ENCODE measurements at places on chromosomes 2 and 18. TPM values are rescaled to one million over a fixed set of nuclear protein-coding genes. Genes with fewer than 3 reads are reported as not detected.

- DNase-seq: no peak
- no peak overlapping the region for H3K4me3 ChIP-seq
- H3K4me1 ChIP-seq: peaks cover 31% of the 10 kb centered on the region
- peak overlapping the region; percentile 67 for H3K27ac ChIP-seq
- peaks cover 24% of the 10 kb centered on the region for H3K36me3 ChIP-seq
Measured at GRCh38 chr2:226971770-226972169, 135.9 kb downstream of the RHBDD1 start.

- no peak for DNase-seq
- no peaks in the 10 kb centered on the region for H3K36me3 ChIP-seq
- H3K27ac ChIP-seq: no peak overlapping the region
- no peak overlapping the region for H3K4me3 ChIP-seq
- H3K4me1 ChIP-seq: peaks cover 6% of the 10 kb centered on the region
Measured at GRCh38 chr2:64837925-64838641, 151.1 kb upstream of the SLC1A4 start.

- DNase-seq: no peak
- H3K4me1 ChIP-seq: peaks cover 29% of the 10 kb centered on the region
- no peak overlapping the region for H3K27ac ChIP-seq
- H3K4me3 ChIP-seq: no peak overlapping the region
- peaks cover 3% of the 10 kb centered on the region for H3K27me3 ChIP-seq
Measured at GRCh38 chr18:58300867-58301266, 256.8 kb downstream of the NEDD4L start.

DNA sequence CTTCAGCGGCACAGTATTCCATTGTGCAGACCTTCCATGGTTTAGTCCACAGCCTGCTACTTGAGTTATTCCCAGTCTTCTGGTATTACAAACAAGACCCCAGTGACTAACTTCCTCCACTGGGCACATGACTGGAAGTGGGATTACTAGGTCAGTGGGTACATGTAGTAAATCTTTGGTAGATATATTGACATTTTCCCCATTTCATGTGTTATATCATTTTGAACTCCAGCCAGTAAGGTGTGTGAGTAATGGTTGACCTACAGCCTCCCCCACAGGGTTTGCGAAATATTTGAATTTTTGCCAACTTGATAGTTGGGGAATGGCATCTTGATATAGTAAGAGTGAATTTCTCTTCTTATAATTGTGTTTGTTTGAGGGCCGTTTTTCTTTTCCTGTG lies 58.8 kb downstream of the RNF144A start:
- no peak overlapping the region for H3K4me3 ChIP-seq
- H3K27ac ChIP-seq: no peak overlapping the region
- H3K36me3 ChIP-seq: peaks cover 45% of the 10 kb centered on the region
- H3K4me1 ChIP-seq: peaks cover 13% of the 10 kb centered on the region
- H3K27me3 ChIP-seq: no peaks in the 10 kb centered on the region

GRCh38 chr2:178227187-178227586 lies 32.9 kb downstream of the OSBPL6 start:
- H3K4me3 ChIP-seq: no peak overlapping the region
- H3K27me3 ChIP-seq: peaks cover 5% of the 10 kb centered on the region
- no peak overlapping the region for H3K27ac ChIP-seq
- H3K4me1 ChIP-seq: no peaks in the 10 kb centered on the region
- DNase-seq: no peak

DNA sequence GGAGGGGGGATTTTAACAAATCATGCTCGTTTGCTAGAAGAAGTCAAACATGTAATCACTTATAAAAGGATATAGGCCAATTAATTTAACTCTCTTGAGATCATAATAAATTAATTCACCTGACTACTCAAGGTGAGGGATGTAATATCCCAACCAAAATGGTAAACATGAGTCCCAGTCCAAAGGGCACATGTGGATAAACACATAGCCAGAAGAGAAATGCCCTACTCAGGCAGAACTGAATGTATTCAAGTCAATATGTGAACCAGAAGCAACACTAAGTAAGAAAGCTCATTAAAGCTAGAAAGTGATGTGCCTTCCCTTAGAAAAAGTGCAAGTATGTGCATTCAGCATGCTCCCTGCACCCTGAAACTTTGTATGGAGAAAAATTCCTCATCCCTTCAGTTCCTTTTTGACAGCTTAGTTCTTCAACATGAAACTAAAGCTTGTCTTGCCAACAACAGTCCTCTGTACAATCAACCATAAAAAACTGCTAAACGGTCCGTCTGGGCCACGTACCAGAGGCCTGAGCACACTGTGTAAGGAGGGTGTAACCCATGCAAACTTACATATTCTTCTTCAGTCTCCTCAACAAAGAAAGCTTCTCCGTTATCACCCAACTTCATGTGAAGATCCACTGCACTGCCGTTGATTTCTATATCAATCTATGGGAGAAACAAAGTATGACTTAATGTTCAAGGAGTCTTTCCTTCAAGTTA lies 58.9 kb downstream of the LPIN2 start:
- no peaks in the 10 kb centered on the region for H3K27me3 ChIP-seq
- H3K27ac ChIP-seq: peak overlapping the region; percentile 75
- no peak overlapping the region for H3K4me3 ChIP-seq
- DNase-seq: no peak

GRCh38 chr2:11977766-11978524 lies 231.5 kb downstream of the LPIN1 start:
- H3K27me3 ChIP-seq: peaks cover 2% of the 10 kb centered on the region
- peaks cover 6% of the 10 kb centered on the region for H3K36me3 ChIP-seq
- DNase-seq: no peak
- H3K27ac ChIP-seq: no peak overlapping the region
- no peak overlapping the region for H3K4me3 ChIP-seq
- H3K4me1 ChIP-seq: no peaks in the 10 kb centered on the region

NTSR2 gene
- not detected for total RNA-seq
